ENCODE measurements at places on chromosomes 12 and 14.

GRCh38 chr12:59459966-59460660, 135.7 kb upstream of the SLC16A7 start:
- no peak for DNase-seq

DNA sequence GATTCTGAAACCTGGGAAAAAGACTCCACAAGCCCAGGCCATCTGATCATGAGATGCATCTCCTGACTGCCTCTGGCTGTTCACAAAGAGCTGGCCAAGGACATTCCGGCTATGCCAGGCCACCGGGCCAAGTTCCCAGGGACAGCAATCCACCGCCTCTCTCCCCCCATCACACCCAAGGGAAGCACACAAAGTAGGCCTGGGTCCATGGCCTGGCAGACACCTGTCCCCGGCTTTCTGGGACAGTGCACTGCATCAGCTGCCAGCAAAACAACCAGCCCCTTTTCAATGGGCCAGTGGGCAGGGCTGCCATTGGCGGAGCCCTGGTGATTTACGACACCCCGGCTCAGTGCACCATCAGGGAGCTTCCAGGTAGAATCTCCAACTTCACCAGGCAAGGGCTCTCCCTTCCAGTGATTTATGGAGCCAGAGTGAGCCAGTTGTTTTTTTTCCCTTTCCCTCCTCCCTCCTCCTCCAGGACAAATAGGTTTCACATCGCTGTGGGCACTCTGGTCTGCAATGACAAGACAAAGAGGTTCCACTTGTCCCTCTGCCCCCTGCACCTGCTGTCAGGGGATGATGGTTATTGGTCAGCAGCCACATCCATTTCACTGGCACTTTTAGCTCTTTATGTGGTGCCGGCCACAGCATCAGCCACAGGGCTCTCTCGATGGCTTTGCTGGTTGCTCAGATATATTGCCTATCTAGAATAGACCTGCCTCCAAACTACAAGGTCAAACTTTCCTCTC, 149.6 kb downstream of the SLC38A6 start:
- no peak for DNase-seq

DNA sequence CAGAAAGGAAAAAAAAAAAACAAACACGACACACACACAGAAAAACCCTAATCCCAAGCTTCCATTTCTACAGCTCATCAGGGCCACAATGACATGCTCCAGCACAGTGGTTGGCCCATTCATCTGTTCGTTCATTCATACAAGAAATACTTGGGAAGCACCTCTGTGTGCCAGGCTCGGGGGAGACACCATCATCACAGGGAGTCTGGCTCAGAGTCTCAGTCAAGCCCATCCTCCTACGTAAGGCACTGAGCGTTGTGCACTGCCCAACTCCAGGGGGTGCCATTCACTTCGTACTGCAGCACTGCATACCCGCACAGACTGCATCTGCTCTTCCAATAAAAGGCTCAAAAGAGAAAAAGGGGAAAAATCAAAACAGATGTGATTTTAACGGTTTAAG, 15.3 kb downstream of the VPS37B start:
- no peak for DNase-seq

- no peak for DNase-seq
Observed at GRCh38 chr12:3097836-3098235, 20.7 kb downstream of the TSPAN9 start.

DNA sequence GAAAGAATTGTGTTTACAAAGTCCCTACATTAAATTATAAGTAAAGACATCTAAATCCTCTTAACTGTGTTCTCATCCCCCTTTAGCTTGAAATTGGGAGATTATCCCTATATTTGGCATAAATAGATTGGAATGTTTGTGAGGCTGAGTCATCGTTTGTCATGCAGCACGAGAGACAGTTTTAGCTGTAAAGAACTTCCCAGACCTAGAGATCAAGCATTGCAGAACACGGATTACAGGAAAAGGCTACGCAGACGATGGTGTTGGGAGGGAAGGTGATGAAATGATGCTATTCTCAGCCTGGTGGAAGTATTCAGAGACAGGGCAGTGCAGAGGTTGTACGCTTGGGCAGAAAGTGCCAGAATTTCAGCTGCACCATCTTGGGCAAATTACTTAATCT, 93.8 kb downstream of the PTPRB start:
- DNase-seq: no peak

DNA sequence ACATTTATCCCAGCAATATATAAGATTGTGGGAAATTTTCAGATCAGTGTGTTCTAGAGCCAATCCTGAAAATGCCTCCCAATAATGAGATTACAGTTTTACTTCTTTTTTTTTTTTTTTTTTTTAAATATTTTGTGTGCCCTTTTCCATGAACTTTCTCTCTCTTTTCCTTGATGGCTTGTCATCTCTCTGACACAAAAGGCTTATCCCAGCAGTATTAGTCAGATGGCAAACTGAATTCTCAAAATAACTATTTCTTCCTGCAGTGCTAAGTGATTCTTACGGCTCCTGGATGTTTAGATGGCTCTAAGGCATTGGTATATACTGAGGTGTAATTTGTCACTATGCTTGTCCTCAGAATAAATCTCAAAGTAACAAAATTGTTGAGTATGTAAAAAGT, 86.7 kb downstream of the LRP6 start:
- DNase-seq: no peak

DNA sequence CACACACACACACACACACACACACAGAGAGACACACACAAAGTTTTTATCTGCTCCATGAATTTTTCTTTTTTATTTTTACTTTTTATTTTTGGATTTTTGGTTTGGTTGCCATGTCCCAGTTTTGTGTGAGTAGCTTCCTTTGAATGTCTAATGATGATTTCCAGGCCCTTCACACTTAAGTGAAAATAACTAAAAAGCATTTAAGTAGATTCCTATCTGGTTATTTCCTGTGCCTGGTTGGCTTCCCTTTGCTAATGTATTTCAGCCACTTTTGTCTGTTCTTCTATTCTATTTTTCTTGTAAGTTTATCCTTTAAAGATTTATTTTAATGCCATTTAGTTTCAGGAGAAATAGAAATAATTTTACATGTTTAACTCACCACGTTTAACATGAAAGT, 755.4 kb downstream of the SLC6A15 start:
- DNase-seq: no peak

GRCh38 chr14:44081146-44081545, 425.9 kb downstream of the FSCB start:
- DNase-seq: no peak

- DNase-seq: peak; percentile 57
Observed at GRCh38 chr12:112978163-112979040, at the start of gene OAS2. OAS2 (plus strand) TSS chr12:112978519; CDS start chr12:112978609, 90 bp downstream.

DNA sequence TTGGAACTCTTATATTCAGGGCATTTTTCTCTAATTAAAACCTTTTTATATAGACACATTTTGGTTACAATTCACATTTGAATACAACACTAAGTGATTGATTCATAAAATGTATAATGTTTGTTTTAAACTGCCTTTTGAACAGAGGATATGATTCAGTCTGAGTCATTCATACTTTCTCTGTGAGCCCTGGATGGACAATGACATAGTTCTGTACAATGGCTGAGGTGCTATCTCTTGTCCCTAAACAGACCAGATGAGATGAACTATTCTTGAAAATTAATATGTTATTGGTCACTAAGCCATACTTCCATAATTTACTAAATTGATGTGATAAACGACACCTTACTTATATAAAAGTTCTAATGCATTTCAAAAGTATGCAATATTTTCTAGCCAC, 199.7 kb upstream of the ATXN7L3B start:
- no peak for DNase-seq

DNA sequence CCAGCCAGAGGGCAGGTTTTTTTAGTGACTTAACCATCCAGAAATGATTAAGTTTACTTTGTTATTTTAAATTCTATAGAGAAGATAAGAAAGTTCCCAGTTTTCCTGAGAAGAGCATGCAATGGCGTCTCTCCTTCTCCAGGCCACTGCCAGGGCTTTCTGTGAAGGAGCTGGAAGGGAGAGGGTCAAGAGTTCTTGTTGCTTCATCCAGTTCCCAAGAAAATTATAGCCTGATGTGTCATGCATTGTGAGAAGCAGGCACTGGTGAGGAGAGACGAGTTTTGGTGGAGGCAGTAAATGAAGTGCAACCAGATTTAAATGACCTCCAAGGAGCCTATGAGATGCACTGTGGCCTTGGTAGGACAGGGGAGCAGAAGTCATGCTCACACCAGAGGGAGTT, 14.2 kb downstream of the ELK3 start:
- DNase-seq: no peak

DNA sequence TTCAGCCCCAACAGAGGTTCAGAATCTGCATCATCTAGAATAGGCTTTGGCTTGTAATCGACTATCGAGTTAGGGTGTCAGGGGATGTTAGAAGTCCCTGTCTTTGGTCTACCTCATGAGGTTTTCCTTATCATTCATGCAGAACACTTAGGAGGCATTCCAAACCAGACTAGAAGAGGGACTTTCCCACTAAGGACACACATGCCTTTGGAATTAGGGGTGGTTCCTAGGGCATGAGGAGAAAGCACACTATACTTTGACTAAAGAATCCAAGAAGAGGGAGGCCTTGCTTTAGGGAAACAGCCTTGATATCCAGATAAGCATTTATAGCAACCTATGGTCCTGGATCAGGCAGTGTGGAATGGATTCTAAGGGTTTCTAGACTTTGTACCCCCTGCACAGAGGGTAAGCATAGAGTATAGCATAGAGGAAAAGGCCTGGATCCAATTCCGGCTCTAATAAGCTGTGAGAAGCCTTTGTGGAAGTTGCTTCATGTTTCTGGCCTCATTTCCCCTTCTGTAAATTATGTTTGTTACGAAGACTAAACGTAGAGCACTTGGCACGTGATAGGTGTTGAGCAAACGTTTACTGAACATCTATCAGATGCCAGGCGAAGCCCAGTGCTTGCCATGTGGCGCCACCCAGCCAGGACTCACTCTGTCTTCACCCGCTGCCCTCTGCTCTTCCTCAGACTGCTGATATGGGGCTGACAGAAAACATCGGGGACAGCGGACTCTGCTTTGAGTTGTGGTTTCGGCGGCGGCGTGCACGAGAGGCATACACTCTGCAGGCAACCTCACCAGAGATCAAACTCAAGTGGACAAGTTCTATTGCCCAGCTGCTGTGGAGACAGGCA, 13.2 kb downstream of the ZNF219 start:
- DNase-seq: no peak

- DNase-seq: no peak
Observed at GRCh38 chr12:117045160-117046010, 53.8 kb downstream of the TESC start.

- DNase-seq: no peak
Observed at GRCh38 chr12:41888285-41888684, 256.4 kb downstream of the GXYLT1 start.

DNA sequence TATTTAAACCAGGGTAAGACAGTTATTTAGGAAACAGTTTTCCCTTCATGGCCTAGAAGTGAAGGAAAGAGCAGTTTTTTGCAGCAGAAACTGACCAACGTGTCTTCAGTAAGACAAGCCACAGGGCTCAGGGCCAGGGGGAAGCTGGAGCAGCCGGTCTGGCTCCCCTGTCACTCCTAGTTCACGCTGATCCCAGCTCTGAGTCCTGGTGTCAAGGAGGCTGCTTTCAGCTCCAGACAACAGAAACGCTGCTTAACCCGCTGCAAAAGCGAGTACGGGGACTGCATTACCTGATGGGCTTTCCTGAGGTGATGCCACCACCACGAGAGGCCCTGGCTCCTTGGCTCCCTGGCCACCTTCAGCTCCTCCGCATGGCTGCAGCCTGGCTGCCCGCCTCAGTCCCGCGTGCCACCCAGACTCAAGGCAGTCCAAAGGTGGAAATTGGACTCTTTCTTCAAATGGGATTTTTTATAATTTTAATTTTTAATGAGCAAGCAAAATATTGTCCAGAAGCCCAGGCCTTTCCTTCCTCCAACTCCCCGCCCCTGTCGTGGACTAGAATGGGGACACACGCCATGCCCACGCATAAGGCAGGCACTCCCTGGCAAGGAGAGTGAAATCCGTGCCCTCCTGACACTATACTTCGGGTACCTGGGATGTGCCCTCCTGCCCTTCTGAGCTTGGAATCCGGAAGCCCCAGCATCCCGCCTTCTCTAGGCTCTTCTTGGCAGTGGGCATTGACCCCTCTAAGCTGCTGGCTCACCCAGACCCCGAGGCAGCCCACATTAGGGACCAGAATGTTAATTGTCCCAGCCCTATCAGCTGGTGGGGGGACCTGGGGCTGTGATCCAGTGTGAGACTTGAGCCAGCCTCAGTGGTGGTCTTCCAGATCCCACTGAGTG, 85.0 kb downstream of the PAPOLA start:
- no peak for DNase-seq

DNA sequence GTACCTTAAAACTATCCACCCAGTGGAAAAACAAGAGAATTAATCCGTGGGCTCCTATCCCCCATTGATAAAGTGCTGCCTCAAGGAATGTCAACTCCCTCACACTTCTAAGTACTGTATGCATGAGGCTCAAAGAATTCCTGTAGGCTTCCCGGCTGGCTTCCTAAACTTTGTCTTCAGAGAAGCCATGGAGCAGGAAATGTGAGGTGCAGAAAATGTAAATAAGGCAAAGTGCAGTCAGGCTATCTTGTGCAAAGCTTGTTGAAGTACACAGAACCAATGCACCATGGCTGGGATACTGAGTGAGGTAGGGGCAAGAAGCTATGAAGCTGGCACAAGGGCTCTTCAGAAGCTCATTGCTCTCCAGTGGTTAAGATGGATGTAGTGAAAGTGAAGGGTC, 611.0 kb downstream of the FSCB start:
- no peak for DNase-seq

DNA sequence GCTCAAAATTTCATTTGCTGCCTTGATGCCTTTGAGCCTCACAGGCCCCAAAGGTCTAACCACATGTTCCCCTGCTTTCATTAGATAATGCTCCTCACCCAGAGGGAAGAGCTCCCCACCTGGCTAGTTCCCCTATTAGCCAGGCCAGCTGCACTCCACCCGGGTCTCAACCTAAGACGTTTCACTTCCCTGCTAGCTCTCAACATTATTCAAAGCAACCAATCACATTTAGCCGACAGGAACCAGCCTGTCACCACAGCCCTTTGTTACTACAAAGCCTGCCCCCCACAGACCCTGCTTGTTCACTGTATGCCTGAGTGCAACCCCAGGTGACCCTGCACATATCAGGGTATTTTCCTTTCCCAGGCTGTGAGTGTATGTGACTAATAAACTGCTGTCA, 78.6 kb downstream of the SLC15A5 start:
- DNase-seq: no peak

- DNase-seq: no peak
Observed at GRCh38 chr12:46365951-46366379, 6.6 kb downstream of the SLC38A2 start.

Measured in stimulated activated CD4-positive, alpha-beta T cell treated with anti-CD3 and anti-CD28 coated beads, Interleukin-15, amount 100 ng/mL, for 1 hour (primary cell).